Stimulated activated CD4-positive, alpha-beta T cell treated with anti-CD3 and anti-CD28 coated beads, Interleukin-4, amount 100 ng/mL, for 24 hours (primary cell): ENCODE measurements at places on chromosomes 3 and 15.

DNA sequence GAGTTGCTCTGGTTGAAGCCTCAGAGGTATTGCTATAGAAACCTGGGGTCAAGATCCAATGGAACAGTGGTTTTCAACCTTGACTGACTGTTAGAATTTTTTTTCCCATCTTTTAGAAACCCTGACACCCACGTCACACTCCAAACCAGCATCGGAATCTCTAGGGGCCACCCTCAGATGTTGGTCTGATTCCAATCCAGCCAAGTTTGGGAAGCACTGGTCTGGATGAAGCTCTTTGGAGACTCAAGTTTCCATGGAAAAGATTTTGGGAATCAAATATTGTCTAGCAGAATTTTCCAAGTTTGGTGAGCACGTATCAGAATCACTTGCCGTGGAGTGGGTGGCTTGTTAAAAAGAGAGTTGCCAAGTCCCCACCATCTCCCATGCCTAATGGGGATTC is 103.8 kb downstream of the THSD4 start:
- DNase-seq = no peak

DNA sequence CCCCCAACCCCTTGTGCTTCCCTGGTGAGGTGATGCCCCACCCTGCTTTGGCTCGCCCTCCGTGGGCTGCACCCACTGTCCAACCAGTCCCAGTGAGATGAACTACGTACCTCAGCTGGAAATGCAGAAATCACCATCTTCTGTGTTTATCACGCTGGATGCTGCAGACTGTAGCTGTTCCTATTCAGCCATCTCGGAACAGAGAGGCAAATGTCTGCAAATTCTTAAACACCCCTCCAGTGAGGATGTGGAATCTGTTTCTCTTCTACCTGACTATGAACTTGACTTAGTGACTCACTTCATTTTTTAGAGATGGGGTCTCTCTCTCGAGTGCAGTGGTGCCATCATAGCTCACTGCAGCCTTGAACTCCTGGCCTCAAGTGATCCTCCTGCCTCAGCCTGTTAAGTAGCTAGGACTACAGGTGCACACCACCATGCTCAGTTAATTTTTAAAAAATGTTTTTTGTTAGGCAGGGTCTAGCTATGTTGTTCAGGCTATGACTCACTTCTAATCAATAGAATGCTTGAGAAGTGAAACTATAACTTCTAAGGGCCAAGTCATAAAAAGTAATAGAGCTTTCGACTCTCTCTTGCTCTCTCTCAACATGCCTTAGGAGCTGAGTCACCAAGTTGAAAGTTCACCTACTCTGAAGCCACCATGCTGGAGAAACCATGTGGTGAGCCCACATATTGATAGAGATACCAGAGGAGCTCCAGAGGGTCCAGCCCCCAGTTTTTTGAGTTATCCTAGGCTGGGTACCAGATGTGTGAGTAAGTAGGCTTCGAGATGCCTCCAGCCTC is 11.5 kb upstream of the PARP14 start:
- peak; percentile 62 for DNase-seq

DNA sequence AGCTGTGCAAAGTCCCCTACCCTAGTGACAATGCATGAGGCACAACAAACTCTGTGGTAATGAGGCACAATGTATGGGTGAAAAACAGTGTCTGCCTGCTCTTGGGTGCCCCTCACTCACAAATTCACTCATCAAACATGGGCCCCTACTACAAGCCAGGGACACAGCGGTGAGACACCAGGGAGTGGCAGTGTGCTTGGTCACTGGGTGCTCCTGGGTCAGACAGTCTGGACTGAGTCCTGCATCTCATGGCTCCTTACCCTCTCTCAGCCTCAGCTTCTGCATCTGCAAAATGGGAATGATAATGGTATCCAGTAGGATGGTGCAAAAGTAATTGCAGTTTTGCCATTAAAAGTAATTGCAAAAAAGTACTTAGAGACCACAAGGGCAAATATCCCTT is 184.7 kb downstream of the MEGF11 start:
- no peak for DNase-seq

GRCh38 chr3:192747746-192748145 is 20.4 kb upstream of the FGF12 start:
- no peak for DNase-seq

GRCh38 chr3:195356151-195357086 is 85.5 kb upstream of the XXYLT1 start:
- no peak for DNase-seq

GRCh38 chr15:63892794-63893441 is 59.2 kb upstream of the HERC1 start:
- peak; percentile 75 for DNase-seq

- DNase-seq = no peak
Observed at GRCh38 chr3:149267565-149267964, 45.9 kb upstream of the CP start.

- DNase-seq = no peak
Observed at GRCh38 chr3:134931045-134931785, 136.2 kb downstream of the EPHB1 start.

DNA sequence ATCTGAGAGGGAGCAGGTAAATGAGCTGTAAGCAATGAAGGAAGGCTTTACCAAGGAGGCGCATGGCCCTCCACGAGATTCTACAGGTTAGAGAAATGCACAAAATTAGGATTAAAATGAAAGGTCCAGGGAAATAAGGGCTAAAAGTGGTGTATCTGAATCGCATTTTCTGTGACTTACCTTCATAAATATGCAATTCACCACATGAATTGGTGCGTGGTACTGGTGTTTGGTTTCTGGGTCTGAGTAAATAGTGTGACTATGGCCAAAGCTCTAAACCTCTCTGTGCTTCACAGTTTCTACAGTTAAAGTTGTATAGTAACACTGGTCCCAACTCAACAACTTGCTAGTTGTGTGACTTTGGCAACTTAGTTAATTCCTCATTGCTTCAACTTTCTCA is 8.1 kb downstream of the ARPP21 start:
- no peak for DNase-seq

- DNase-seq = peak; percentile 30
Observed at GRCh38 chr3:160801386-160802118, 45.5 kb downstream of the PPM1L start.

DNA sequence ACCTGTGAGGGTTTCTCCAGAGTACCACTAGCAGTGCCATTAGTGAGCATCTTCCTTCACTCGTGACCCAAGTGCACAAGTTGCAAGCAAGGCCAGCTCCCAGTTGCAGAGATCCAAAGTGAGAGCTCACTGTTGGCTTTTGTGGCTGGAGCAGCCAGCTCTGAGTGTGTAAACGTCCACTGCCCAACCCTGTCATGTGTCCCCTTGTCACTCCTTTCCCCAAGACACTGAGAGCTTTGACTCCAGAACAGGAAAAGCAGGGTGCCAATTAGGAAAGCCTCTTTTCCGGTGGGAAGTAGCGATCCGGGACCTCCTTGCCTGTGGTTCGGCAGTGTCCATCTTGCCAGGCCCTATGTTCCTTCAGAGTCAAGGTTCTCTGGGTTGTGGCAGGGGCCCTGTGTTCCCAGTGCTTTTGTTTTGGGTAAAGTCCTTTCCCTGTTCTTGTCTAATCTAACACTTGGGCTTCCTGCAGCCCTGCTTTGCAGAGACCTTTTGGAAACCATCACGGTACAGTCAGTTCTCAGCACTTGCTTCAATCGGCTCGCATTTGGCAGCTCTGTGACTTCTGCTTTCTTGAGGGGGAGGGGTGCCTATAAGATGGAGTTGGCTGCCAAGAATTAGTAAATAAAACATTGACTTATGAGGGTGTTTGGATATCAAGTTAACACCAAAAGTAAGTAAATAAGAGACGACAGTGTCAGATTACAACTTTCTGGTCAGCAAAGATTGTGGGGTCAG is 90.5 kb downstream of the DNASE1L3 start:
- no peak for DNase-seq

GRCh38 chr15:85396554-85396953 is 16.2 kb downstream of the AKAP13 start:
- DNase-seq = no peak

GRCh38 chr3:175988401-175988800 is 1129.3 kb downstream of the NAALADL2 start:
- DNase-seq = no peak

- peak; percentile 67 for DNase-seq
Observed at GRCh38 chr3:196502775-196503195, 783 bp downstream of the RNF168 start.

GRCh38 chr3:87958289-87958688 is 100.5 kb downstream of the CGGBP1 start:
- no peak for DNase-seq

GRCh38 chr3:66348704-66349103 is 127.9 kb downstream of the SLC25A26 start:
- no peak for DNase-seq
